Left renal pelvis (tissue), 4 donors: ENCODE measurements at places on chromosomes 3 and 15. TPM values are rescaled to one million over a fixed set of nuclear protein-coding genes. Genes with fewer than 3 reads are reported as not detected.

DNA sequence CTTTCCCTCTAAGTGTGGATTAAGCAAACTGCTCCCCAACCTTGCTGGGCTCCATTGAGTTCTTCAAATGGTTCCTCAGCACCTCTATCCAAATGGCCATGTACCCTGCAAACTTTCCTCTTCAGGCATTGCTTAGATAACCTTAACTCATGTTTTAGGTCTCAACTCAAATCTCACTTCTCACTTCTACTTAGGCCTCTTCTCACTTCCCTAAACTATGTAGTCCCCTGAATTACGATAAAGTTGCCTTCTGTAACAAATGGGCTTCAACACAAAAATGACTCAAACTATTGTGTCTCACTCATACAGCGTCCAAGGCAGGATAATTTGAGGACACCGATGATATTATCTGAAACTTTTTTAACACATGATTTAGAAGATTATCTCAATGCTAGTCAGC lies 62.4 kb upstream of the STAC start:
- DNase-seq = no peak

GRCh38 chr15:98800437-98801233 lies 152.3 kb downstream of the IGF1R start:
- peak; percentile 85 for DNase-seq

Gene SLC24A5
- 1.1 TPM for polyA plus RNA-seq

Gene PLA2G4D
- polyA plus RNA-seq = not detected

Gene PLA2G4E
- not detected for polyA plus RNA-seq

- DNase-seq = no peak
Measured at GRCh38 chr3:171986757-171987518, 52.4 kb upstream of the FNDC3B start.

Gene TGM5
- polyA plus RNA-seq = not detected

Gene FGF12
- 10.2 TPM for polyA plus RNA-seq

- DNase-seq = no peak
Measured at GRCh38 chr3:63523100-63523499, 129.4 kb upstream of the SNTN start.

Gene TMCO5A
- not detected for polyA plus RNA-seq

Gene IQCH
- 7.5 TPM for polyA plus RNA-seq

Gene POLG
- polyA plus RNA-seq = 42.9 TPM

DNA sequence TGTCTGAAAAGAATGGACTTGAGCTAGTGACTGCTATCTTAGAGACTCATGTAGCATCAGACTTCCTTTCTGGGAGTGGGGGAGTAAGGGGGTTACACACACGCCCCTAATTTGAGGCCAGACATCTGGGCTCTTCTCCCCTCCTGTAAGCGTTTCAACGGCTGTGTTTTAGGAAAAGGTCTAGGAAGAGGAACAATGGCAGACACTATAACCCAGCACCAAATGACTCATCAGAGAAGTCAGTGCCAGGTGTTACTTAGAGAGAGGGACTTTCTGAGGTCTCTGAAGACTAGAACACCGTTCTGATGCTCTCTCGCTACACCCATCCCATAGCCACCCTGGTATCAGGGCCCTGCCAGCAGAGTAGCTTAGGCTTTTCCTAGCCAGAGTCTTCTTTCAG lies 65.5 kb downstream of the SSUH2 start:
- DNase-seq = no peak

Gene TTBK2
- polyA plus RNA-seq = 14.1 TPM

- DNase-seq = no peak
Measured at GRCh38 chr15:64560998-64561397, 100.6 kb downstream of the ZNF609 start.

- no peak for DNase-seq
Measured at GRCh38 chr3:84125201-84125721, 833.5 kb upstream of the CADM2 start.

GRCh38 chr3:157375342-157375986 lies 61.2 kb upstream of the PTX3 start:
- no peak for DNase-seq

Gene SI
- polyA plus RNA-seq = not detected

Gene TIGIT
- 0.09 TPM for polyA plus RNA-seq

DNA sequence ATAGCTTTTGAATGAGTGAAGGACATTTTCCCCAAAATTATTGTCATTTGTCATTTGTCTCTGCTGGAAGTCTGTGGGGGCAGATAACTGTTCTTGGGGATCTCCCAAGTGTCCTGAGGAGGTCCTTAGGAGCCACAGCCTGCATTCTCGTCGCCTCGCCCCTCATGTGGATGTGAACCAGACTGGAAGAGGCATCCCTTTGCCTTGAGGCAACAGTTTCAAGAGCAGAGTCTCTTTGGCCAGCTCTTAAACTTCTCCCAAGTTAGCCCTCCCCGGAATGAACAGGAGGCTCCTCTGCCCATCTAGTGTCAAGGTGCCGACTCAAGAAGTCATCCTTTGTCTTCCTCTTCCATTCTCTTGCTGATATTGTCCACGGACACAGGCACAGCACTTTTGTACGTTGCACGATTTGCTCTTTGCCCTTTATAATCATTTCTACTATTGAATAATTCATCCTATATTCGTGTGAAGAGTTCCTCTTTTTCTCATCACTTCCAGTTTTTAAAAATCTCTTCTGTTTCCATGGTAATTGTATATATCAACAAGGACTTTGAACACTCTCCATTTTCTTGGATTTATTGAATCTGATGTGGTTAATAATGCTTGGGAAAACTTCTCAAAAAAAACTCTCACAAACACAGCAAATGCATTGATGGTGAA lies 40.8 kb upstream of the CD47 start:
- no peak for DNase-seq

- DNase-seq = no peak
Measured at GRCh38 chr3:4313606-4314293, 10.6 kb downstream of the SETMAR start.

Gene CAV3
- 0.42 TPM for polyA plus RNA-seq

Gene TSEN2
- polyA plus RNA-seq = 18.9 TPM

- no peak for DNase-seq
Measured at GRCh38 chr3:174488527-174488926, 370.6 kb upstream of the NAALADL2 start.

- no peak for DNase-seq
Measured at GRCh38 chr15:33419701-33420100, 108.9 kb downstream of the RYR3 start.

Gene MYL3
- 23.6 TPM for polyA plus RNA-seq

Gene ITGA11
- polyA plus RNA-seq = 3.4 TPM

Gene GCSAM
- 1.6 TPM for polyA plus RNA-seq

DNA sequence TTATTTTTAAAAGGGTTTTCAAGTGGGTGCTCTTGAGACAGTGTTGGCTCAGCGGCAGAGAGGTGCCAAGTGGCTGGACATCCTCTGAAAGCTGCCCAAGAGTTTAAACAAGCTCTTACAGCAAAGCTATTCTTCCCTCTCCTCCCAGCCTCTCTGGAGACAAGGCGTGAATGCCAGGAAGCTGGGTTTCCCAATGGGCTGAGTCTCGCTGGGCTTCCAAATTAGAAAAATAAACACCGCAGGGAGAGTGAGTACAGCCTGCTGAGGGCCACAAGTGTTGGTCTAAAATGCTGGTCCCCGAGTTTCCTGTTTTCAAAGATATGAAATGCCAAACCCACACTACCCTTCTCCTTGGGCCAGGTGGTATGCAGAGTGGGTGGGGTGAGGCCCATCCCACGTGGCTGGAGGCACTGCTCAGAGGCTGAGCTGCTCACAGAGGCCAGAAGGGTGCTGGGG lies 36.4 kb downstream of the ZDHHC3 start:
- no peak for DNase-seq

DNA sequence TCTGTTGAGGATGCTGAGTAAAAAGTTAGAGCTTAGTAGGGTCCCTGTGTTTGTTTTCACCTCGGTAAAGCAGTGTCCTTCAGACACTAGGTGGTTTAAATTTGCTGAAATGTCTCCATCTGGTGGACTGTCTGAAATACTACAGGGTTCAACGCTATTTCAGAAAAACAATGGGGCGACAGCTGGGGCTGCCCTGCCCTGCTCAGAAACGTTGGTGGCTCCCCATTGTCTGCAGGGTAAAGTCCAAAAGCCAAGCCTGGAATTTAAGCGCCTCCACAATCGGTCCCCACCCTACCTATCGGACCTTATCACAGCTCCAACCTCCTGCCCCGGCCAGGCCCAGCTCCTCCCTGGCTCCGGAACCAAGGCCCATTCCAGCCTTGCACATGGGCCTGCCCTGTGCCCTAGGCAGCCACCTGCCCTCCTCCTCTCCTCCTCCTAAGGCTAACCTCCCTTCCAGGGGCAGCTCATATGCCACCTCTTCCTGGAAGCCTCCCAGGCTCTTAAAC lies 4.3 kb upstream of the TSEN2 start:
- no peak for DNase-seq

Gene DUOXA2
- polyA plus RNA-seq = not detected
